ENCODE measurements at places on chromosomes 4 and X.

DNA sequence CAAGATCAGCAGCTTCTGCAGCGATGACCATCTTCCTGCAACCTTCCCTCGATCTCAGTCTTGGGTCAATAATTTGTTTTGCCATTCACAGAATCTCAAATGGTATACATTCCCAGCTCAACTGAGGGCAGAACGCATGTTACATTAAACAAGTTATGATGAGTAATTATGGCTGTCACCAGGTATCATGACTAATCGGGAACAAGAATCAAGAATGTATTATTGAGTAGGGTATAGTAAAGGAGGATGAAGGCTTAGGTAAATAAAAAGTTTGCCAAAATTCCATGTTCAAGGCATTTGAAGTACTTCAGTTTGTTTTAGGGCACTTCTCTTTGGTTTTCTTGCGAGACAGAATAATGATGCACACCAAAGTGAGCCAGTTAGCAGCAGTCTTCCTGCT is 194.1 kb downstream of the SH2D1A start:
- no peak overlapping the region for H3K27ac ChIP-seq
- H3K27me3 ChIP-seq, result no peaks in the 10 kb centered on the region
- no peak overlapping the region for H3K4me3 ChIP-seq

DNA sequence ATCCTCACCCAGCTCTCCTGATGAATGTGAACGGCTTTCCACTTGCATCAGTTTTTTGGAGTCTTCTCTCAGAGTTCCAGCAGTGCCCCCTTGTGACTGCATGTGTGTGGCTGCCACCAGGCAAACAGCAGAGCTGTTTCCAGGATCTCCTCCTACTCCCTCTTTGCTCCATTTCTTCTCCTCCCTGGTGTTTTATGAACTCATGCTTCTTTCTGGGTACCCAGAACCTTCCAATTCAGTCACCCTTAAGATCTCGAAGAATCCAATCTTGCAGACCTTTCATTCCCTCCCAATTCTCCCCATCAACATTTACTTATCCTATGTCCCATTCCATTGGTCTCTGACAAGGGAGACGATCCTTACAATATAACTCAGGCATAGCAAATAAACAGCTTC is 6.8 kb upstream of the TCEANC start:
- peaks cover 6% of the 10 kb centered on the region for H3K4me1 ChIP-seq
- H3K36me3 ChIP-seq, result no peaks in the 10 kb centered on the region
- H3K27me3 ChIP-seq, result no peaks in the 10 kb centered on the region
- DNase-seq, result peak; percentile 57
- H3K4me3 ChIP-seq, result no peak overlapping the region

GRCh38 chrX:69618803-69619202 is 2.9 kb downstream of the EDA start:
- peak overlapping the region; percentile 33 for H3K4me3 ChIP-seq
- H3K27me3 ChIP-seq, result peaks cover 13% of the 10 kb centered on the region
- peaks cover 8% of the 10 kb centered on the region for H3K36me3 ChIP-seq
- H3K4me1 ChIP-seq, result peaks cover 39% of the 10 kb centered on the region
- H3K27ac ChIP-seq, result no peak overlapping the region

GRCh38 chr4:177227636-177228035 is 82.0 kb upstream of the NEIL3 start:
- no peak overlapping the region for H3K27ac ChIP-seq
- no peaks in the 10 kb centered on the region for H3K27me3 ChIP-seq
- H3K4me1 ChIP-seq, result peaks cover 5% of the 10 kb centered on the region
- no peak for DNase-seq
- no peak overlapping the region for H3K4me3 ChIP-seq

DNA sequence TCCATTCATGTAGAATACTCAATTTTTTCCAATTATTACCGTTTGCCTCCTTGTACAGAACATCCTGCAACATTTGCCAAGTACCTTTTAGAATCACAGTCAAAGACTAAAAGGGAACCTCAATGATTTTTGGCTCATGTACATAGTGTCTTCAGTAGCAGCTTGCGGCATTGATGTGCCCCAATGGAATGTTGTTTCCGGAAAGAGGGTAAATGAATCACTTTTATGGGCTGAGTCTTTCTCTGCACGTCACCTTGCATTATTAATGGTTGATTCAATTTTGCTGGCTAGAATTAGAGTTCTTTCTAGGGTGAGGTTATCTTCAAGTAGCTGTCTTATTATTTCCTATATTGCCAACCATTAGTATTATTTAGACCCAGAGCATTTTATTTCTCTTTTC is 116.9 kb upstream of the GABRA2 start:
- no peak for DNase-seq
- no peaks in the 10 kb centered on the region for H3K36me3 ChIP-seq
- no peaks in the 10 kb centered on the region for H3K4me1 ChIP-seq
- no peak overlapping the region for H3K4me3 ChIP-seq
- H3K27me3 ChIP-seq, result no peaks in the 10 kb centered on the region

- DNase-seq, result peak; percentile 37
- no peaks in the 10 kb centered on the region for H3K36me3 ChIP-seq
- peaks cover 7% of the 10 kb centered on the region for H3K27me3 ChIP-seq
- no peak overlapping the region for H3K4me3 ChIP-seq
- no peaks in the 10 kb centered on the region for H3K4me1 ChIP-seq
These were observed 258.1 kb upstream of the NEIL3 start for GRCh38 chr4:177051473-177052060.

DNA sequence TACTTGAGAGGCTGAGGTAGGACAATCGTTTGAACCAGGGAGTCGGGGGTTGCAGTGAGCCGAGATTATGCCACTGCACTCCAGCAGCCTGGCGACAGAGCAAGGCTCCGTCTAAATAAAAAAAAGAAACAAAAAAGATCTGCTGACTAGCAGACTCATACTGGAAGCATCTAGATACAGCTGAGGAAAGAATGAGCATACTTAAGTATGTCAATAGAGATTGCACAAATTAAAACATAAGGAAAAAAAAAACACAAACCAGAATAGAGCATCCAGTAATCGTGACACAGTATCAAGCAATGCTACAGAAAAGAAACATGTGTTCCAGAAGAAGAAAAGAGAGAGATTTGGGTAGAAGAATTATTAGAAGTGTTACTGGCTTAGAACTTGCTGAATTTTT is 105.5 kb upstream of the SPOCK3 start:
- no peak overlapping the region for H3K27ac ChIP-seq
- H3K4me3 ChIP-seq, result no peak overlapping the region

DNA sequence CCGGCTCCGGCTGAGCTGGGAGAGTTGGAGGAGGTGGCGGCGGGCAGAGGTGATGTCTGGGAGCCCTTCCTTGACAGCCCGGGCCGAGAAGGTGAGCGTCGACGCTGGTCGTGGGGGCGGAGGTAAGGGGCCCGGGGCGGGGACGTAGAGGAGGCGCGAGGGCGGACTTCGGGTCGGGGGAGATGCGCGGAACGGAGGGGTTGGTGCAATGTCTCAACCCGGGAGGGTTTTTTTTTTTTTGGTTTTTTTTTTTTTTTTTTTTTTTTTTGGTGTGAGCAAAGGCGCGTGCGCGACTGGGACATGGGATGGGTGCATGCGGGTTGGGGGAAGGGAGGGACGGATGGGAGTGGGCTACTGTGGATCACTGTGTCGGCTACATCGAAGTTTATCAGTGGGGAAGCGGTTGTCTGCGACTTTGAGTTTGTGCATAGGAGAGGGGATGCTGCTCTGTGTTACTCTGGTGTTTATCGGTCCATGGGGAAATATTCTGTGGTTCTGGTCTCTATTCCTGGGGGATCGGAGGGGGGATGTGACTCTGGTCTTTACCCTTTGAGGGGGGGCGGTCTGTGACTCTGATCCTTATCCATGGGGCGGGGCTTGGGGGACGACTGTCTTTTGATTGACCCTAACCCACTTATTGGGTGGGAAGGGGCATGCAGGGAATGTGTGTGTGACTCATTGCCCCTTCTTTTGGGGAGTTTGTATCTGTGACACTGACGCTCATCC is 537 bp downstream of the RBM10 start:
- peak overlapping the region; percentile 99 for H3K27ac ChIP-seq
- peaks cover 36% of the 10 kb centered on the region for H3K36me3 ChIP-seq
- peak; percentile 23 for DNase-seq
- H3K27me3 ChIP-seq, result peaks cover 4% of the 10 kb centered on the region
- H3K4me1 ChIP-seq, result peaks cover 38% of the 10 kb centered on the region

GRCh38 chr4:167419468-167420140 is 185.3 kb upstream of the SPOCK3 start:
- no peak for DNase-seq
- H3K4me1 ChIP-seq, result no peaks in the 10 kb centered on the region
- H3K36me3 ChIP-seq, result no peaks in the 10 kb centered on the region
- no peak overlapping the region for H3K4me3 ChIP-seq

DNA sequence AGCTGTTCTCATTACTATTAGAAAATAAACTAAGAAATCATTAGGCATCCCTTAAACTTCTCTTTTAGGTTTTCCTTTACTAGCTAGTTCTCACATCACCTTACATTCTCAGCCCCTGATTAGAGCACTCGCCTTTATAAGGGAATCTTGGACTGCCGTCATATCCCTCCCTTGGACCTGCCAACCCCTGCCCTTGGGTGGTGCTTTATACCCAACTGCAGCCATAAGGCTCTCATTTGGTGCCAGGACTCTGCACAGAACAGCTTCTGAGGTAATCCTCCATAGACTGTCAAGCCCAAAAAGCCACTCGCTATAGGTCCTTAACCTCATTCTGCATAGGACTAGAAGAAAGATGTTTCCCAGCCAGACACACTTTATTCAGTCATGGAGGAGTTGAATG is 67.5 kb downstream of the NHSL2 start:
- H3K27ac ChIP-seq, result no peak overlapping the region
- no peak overlapping the region for H3K4me3 ChIP-seq
- no peaks in the 10 kb centered on the region for H3K4me1 ChIP-seq
- peaks cover 14% of the 10 kb centered on the region for H3K27me3 ChIP-seq
- no peaks in the 10 kb centered on the region for H3K36me3 ChIP-seq

GRCh38 chr4:120733968-120734367 is 188.6 kb downstream of the PRDM5 start:
- no peak overlapping the region for H3K4me3 ChIP-seq
- H3K27me3 ChIP-seq, result peaks cover 4% of the 10 kb centered on the region
- no peaks in the 10 kb centered on the region for H3K36me3 ChIP-seq
- DNase-seq, result no peak
- H3K4me1 ChIP-seq, result no peaks in the 10 kb centered on the region

GRCh38 chr4:184156163-184156920 is 61.3 kb downstream of the ENPP6 start:
- no peak overlapping the region for H3K27ac ChIP-seq
- H3K27me3 ChIP-seq, result peaks cover 32% of the 10 kb centered on the region
- no peaks in the 10 kb centered on the region for H3K4me1 ChIP-seq
- H3K4me3 ChIP-seq, result no peak overlapping the region
- H3K36me3 ChIP-seq, result no peaks in the 10 kb centered on the region

DNA sequence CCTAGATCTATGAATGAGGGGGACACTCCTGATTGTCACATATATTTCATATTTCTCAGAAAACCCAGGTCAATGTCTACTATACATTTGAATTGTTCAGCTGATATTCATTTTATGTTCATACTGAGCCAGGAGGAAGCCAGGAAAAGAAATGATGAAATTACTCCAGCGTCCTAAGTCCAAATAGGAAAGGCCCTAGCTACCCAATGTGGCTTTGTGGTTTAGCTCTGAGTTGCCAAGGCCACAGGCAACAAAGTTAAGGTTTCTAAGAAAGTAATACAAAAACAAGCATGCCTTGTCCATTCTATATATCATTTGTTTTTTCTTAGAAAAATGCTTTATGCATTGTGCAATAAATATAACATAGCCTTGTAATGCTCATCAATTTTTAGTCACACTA is 4.5 kb upstream of the CSN2 start:
- H3K4me3 ChIP-seq, result no peak overlapping the region
- no peaks in the 10 kb centered on the region for H3K27me3 ChIP-seq
- DNase-seq, result no peak

GRCh38 chr4:173167758-173168395 is 734 bp upstream of the GALNT7 start:
- peak overlapping the region; percentile 96 for H3K4me3 ChIP-seq
- no peaks in the 10 kb centered on the region for H3K27me3 ChIP-seq
- peaks cover 54% of the 10 kb centered on the region for H3K4me1 ChIP-seq
- peaks cover 8% of the 10 kb centered on the region for H3K36me3 ChIP-seq
- peak overlapping the region; percentile 93 for H3K27ac ChIP-seq

- no peaks in the 10 kb centered on the region for H3K36me3 ChIP-seq
- H3K4me1 ChIP-seq, result no peaks in the 10 kb centered on the region
- no peak overlapping the region for H3K27ac ChIP-seq
- DNase-seq, result no peak
- H3K27me3 ChIP-seq, result no peaks in the 10 kb centered on the region
These were observed 14.0 kb downstream of the POF1B start for GRCh38 chrX:85365370-85365995.

DNA sequence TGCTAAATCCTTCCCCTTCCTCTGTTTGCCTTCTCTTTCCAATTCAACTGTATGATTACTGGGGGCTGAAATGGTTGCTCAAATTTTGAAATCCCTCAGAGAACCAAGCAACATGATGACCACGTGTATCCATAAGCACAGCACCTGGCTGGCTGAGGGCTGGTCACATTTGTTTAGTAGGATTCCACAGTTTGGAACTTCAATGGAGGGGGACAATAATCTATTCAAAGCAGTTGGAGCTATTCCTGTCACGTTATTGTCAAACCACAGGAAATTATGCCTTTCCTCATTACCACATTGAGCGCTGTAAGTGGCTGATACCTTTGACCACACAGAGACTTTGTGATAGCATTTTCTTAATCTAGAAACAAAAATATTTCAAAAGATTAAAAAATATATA is 7.0 kb downstream of the TMSB4X start:
- H3K27ac ChIP-seq, result peak overlapping the region; percentile 91
- no peak for DNase-seq
- H3K27me3 ChIP-seq, result no peaks in the 10 kb centered on the region
- H3K4me1 ChIP-seq, result peaks cover 78% of the 10 kb centered on the region
- peak overlapping the region; percentile 8 for H3K4me3 ChIP-seq

- H3K36me3 ChIP-seq, result no peaks in the 10 kb centered on the region
- no peak overlapping the region for H3K4me3 ChIP-seq
- no peak for DNase-seq
- H3K27ac ChIP-seq, result no peak overlapping the region
These were observed 208.8 kb upstream of the VEGFC start for GRCh38 chr4:177001271-177002175.

- H3K27me3 ChIP-seq, result no peaks in the 10 kb centered on the region
- H3K27ac ChIP-seq, result no peak overlapping the region
- no peak for DNase-seq
- H3K36me3 ChIP-seq, result no peaks in the 10 kb centered on the region
- H3K4me3 ChIP-seq, result no peak overlapping the region
These were observed 1293.6 kb upstream of the TENM3 start for GRCh38 chr4:180949424-180950213.
